Stimulated activated CD4-positive, alpha-beta T cell treated with anti-CD3 and anti-CD28 coated beads, Interleukin-2, amount 100 ng/mL, for 24 hours (primary cell): ENCODE measurements at places on chromosomes 1 and 21.
A peak's percentile ranks its signal among the peaks of the same experiment; 100 is the strongest.

GRCh38 chr1:179007233-179007632 is 18.5 kb upstream of the FAM20B start:
- no peak for DNase-seq

- DNase-seq = no peak
Observed at GRCh38 chr1:63748641-63749040, 25.2 kb upstream of the ROR1 start.

GRCh38 chr1:16147156-16147926 is 8.5 kb downstream of the EPHA2 start:
- no peak for DNase-seq

DNA sequence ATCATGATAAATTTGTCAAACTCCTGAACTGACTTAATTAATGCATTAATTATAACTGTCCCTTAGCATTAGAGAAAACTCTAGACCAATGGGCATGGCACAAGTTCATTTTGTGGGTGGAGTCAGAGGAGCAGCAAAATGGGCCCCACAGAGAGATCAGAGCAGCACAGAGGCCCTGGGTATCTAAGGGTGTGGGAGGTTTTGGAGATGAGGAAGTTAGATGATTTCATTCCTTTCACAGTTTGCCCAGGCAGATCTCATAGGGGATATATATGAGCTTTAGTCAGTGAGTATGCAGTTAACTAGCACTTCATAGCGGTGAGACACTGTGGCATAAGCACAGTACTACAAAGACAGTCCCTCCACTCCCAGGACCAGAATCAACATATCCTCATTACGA is 117.3 kb downstream of the MAB21L3 start:
- no peak for DNase-seq

DNA sequence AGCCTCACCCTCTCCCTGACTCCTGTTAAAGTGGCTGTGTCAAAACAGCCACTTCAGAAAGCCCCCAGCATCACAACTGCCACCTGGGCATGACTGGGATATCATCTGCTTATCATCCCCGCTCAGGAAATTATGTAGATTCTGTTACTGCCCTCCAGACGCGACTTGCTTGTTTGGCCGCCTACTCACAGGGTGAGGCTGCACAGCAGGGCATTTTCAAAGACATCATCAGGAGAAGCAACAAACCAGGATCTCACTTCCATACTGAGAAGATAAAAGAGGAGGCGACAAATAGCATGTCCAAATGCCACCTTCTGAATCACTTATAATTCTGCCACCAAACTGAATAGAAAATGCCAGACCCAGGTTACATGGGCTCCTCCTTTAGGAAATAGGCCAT is 94.8 kb downstream of the MIS18A start:
- DNase-seq = no peak

DNA sequence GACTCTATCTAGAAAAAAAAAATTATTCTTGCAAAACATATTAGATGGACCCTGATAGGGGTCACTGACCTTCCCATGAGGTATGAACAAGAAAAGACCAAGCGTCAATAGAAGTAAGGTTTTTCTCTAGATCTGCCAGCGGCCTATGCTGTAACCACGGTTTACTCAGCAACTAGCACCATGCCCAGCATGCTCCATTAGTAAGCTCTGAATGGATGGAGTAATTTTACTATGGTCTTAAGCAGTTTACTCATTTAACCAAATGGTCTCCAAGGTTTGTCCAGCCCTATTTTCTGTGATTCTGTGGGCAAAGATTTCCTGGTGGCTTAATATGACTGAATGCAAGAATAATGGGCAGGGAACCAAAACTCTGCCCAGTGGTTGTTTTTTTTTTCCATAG is 113.9 kb downstream of the ADSS2 start:
- DNase-seq = no peak

DNA sequence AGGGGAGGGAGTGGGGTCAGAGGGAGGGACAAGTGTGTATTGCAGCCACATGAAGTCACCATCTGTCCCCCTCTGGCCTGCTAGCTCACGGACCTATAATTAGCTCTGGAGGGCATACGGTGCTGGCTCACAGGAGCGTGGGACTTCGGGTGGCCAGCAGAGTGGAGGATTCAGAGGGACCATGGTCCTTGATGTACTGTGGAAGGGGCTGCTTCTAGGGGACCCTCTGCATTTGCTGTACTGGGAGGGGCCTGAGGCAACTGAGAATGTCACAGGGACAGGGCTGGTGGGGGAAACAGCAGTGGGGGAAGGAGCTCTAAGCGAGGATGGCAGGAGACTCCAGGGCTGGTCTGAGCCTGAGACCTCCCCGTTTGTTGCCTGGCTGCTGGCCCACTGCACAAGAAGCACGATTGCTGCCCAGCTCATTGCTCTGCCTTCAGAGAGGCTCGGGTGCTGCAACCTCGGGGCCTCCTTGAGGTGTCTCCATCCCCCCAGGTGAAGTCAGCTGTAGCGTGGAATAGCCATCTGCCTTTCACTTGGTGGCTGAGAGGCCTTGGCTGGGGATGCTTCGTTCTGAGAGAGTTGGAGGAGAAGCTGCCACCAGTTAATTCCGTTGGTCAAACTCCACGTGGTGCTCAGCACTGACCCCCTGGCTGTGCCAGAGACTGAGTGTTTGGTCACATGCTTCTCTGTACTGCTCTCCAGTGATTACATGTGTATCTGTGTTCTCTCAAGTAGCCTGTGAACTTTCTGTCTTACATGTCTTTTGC is 2.7 kb downstream of the PPFIA4 start:
- no peak for DNase-seq

DNA sequence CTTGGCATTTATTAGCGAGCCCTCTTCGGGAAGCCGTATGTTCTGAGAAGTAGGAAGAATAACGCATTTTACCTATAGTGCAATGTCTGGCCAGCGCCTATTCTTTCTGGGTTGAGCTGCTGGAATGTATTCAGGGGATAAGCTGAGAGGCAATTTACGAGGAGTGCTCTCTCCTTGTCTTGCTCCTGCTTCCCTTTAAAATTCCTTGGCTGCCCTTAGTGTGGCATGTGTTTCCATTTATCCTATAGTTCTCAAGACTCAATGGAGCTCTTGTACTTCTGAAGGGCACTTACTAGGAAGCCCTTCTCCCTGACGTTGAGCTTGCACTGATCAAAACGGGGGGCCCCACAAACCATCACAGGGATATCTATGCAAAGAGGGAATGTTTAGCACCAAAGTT is 364.6 kb downstream of the DISC1 start:
- no peak for DNase-seq

GRCh38 chr1:225845571-225846259 is 35.8 kb downstream of the EPHX1 start:
- peak; percentile 53 for DNase-seq

GRCh38 chr1:29120367-29120766 is 3.3 kb downstream of the TMEM200B start:
- DNase-seq = no peak
